ENCODE measurements at places on chromosomes 3 and 15.

DNA sequence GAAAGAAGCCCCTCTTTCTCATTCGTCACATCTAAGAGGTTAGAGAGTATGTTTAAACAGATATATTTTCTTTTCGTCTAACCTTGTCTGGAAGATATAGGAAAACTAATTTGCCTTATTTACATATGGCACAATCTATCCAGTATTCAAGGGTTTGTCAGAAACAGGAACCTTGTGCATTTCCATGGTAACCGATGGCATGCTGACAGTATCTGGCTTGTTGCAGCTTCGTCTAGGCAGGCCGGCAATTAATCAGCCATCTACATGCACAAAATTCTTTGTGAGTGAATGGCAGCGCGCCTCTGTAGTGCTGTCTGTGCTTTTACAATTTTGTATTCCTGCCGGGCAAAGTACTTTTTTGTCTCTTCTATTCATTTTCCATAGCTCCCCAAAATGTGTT is 294.0 kb upstream of the SOX2 start:
- DNase-seq: no peak

DNA sequence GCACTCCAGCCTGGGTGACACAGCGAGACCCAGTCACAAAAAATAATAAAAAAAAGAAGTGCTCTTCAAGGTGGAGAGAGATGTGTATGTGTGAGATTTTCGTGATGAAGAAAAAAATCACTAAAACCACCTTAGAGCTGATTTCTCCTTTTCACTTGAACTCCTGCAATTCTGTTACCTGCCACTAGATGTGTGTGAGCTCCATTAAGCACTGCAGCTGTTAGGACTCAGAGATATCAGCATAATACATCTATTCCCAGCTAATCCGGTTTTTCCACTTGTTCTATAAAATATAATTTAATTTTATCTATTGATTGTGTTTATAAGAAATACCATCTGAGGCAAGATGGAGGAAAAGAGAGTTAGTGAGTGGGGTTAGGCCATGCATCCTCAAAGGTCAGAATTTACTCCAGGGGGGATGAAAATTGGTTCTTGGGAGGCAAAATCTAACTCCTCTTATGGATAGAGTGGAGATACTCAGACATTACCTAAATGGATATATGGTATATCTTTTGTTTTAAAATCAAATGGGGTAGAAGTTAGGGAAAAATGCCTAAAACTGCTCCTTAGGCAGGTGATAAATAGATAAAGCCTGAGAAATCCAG is 152.7 kb downstream of the IL20RB start:
- no peak for DNase-seq

- DNase-seq: no peak
These were observed 40.7 kb downstream of the DENND6A start for GRCh38 chr3:57652203-57652602.

DNA sequence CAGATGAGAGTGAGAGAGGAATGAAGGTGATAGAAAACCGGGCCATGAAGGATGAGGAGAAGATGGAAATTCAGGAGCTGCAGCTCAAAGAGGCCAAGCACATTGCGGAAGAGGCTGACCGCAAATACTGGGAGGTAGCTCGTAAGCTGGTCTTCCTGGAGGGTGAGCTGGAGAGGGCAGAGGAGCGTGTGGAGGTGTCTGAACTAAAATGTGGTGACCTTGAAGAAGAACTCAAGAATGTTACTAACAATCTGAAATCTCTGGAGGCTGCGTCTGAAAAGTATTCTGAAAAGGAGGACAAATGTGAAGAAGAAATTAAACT is 88.9 kb downstream of the EOMES start:
- DNase-seq: peak; percentile 55

GRCh38 chr15:50057905-50058639 is 61.0 kb downstream of the ATP8B4 start:
- no peak for DNase-seq

- no peak for DNase-seq
These were observed 12.3 kb upstream of the ZBTB38 start for GRCh38 chr3:141356046-141356445.

DNA sequence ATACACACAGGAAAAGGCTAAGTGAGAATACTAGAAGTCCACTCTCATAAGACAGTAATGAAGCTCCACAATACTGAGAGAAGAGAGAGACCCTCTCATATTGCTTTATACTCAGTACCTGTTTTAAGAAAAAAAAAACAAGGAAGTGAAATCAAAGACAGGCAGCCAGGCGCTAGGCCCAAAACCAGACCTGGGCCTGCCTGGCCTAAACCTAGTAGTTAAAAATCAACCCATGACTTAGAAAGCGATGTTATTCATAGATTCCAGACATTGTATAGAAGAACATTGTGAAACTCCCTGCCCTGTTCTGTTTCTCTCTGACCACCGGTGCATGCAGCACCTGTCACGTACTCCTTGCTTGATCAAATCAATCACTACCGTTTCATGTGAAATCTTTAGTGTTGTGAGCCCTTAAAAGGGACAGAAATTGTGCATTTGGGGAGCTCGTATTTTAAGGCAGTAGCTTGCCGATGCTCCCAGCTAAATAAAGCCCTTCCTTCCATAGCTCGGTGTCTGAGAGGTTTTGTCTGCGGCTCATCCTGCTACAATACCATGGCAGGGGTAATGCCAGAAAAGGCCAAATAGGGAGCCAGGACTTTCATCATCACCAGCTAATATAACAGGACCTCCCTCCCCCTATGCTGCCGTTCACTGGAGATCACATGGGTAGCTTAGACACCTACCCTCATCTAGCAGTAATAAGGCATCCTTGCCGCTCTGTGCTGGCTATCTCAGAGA is 1294.1 kb downstream of the NSUN3 start:
- DNase-seq: no peak

GRCh38 chr15:67563092-67563491 is 20.6 kb downstream of the MAP2K5 start:
- no peak for DNase-seq

DNA sequence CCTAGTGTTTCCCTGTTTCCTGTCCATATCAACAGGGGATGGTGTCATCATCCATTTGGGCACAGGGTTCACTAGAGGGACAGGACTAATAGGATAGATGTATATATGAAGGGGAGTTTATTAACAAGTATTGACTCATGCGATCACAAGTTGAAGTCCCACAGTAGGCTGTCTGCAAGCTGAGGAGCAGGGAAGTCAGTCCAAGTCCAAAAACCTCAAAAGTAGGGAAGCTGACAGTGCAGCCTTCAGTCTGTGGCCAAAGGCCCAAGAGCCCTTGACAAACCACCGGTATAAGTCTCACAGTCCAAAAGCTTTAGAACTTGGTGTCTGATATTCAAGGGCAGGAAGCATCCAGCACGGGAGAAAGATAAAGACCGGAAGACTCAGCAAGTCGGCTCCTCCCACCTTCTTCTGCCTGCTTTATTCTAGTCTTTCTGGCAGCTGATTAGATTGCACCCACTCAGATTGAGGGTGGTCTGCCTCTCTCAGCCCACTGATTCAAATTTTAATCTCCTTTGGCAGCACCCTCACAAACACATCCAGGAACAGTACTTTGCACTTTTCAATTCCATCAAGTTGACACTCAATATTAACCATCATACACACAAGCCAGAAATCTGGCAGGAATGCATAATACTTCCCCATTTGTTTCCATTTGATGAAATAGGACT is 43.4 kb downstream of the CD200 start:
- DNase-seq: no peak

- peak; percentile 70 for DNase-seq
These were observed 145.0 kb downstream of the NEK10 start for GRCh38 chr3:27224197-27224596.

GRCh38 chr15:99296386-99296785 is 45.1 kb downstream of the LRRC28 start:
- DNase-seq: no peak

- DNase-seq: peak; percentile 40
These were observed 36.6 kb downstream of the ATP6V1A start for GRCh38 chr3:113783463-113783862.

DNA sequence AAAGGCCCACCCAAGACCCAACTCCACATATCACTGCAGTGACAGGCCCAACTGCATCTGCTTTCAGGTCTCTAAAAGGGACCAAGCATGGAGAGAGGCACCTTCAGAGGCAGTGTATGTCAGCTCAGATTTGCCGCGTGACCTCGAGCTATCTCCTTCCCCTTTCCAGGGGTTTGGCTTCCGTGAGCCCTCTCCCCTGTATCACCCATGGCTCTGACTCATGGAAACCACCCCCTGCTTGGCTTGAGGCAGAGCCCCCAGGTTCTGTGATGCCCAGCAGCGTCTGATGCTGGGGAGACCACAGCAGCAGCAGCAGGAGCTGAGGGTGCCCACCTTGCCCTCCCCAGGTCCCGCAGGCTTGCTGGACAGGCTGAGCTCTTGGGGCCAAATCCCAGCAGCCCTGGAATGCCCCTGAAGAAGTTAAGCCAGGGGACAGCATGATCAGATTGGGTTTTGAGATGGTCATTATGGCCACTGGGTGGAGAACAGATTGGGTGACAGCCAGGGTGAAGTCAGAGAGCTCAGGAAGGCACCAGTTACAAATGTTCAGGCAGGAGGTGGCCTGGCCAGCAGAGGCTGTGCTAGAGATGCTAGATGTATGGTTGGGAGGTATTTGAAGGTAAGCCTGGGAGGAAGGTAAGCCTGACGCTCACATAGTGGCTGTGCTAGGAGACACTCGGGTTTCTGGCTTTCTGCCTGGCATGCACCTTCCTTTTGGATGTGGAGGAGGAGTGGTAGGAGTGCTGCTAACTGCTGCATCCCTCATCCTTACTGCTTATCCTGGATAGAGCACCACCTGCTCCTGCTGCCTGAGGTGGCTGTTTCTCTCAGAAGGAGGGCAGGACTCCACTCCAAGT is 42.9 kb downstream of the FGD5 start:
- DNase-seq: no peak

DNA sequence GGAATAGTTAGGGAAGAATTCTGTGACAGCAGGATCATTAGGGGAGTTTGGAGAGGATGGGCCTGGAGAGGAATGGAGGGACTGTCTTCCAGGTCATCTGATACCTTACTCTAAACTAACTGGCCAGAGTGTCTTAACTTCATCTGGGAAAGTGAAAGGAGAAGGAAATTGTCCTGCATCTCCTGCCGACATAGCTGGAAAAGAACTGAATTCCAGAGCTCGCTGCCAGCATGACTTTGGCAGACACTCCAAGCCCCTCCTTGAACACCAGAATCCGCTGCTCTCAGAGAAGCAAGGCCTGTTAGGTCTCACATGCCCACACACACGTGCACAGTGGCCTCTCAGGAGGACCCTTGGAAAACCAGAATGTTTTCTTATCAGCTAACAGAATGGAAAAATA is 10.5 kb downstream of the ABI3BP start:
- DNase-seq: peak; percentile 78

DNA sequence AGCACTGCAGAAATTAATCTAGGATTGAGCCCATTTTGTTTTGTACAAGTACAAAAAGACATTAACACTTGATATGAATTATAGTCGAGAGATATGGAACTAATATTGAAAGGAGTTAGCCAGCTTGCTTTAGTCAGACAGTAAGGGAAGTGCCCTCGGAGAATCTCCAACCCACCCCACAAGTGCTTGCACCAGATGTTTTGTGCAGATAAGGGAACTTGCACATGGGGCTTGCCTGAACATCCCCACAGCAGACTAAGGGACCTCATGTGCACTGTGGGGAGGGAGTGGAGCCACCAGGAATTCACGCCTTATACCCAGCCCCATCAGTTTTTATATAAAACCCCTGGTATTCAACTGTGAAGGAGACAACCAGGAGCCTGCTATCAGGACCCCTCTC is 122.3 kb downstream of the EFHB start:
- DNase-seq: no peak

- peak; percentile 41 for DNase-seq
These were observed 1.1 kb downstream of the PDIA5 start for GRCh38 chr3:123067689-123068600.
